Anterior cingulate cortex (tissue), 58 donors: ENCODE measurements at places on chromosomes 4 and X.
A peak's percentile ranks its signal among the peaks of the same experiment; 100 is the strongest.

DNA sequence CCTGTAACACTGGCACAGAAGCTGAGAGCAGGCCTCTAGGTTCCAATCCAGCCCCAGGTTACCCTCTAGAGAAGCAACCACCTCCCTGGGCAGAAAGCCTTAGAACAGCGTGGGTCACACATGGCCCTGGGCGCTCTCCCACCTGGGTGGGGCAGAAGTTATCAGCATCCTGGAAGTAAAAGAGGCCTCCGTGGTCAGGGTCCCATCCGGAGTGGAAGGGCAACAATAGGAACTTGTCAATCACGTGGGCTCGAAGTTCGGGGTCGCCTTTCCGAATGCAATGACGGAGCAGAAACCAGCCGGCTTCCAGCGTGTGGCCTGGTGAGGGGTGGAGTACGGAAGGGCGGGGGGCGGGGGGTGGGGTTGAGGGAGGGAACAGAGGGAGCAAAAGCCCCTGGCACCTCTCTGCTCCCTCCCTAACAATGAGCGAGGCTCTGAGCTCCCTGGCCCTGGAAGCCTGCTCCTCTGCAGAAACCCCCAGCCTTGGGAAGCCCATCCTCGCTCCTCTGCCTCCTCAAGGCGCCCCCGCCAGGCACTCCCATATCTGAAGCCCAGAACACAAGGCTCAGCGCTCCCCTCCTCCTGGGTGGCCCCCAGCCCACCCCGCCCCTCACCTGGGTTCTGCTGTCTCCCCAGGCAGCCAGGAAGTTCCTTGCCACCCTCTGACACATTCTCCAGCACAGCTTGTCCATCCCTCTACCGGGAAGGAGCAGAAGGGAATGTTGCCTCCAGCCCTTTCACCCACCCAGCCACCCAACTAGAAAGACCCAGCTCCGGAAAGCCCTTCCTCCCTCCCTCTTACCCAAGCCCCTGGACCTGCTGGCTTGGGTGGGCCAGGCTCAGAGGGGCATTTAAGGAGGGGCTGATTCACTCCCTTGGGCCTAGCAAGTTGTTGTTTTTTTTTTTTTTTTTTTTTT, 2.8 kb downstream of the RENBP start:
- DNase-seq: no peak

DNA sequence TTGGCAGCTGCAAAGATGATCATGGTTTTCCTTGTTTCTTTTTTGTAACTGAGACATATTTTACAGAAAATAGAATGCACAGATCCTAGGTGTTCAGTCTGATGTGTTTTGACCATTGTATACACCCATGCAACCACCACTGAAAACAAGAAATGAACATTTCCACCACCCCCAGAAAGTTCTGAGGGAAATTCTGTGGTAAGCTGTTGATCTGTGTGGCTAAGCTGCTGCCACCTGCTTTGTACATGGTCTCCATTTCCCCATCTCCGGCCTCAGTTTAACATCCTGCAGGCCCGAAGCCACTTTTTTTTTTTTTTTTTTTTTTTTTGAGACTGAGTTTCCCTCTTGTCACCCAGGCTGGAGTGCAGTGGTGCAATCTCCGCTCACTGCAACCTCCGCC, 65.3 kb downstream of the NYX start:
- DNase-seq: no peak

GRCh38 chrX:3748052-3748559, 34.7 kb upstream of the PRKX start:
- DNase-seq: no peak

DNA sequence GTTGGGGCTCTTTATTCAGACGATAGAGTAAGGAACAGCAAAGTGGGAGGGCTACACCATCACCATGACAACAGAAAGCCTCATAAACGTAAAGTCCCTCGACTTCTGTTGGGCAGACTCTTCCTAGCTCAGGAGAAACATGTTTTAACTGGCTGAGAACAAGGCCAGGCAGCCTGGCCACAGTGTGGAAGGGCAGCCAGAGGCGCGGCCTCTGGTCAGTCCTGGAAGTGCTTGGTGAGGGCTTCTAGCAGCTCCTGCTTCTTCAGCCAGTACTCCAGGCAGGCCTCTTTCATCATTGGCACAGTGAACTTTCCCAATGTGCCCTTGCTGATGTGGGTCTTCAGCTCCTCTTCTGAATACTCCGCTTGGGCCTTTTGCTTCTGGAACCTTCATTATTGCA, 690.9 kb downstream of the PCDH19 start:
- DNase-seq: no peak

- no peak for DNase-seq
Observed at GRCh38 chrX:41518127-41518840, 71.1 kb downstream of the NYX start.

DNA sequence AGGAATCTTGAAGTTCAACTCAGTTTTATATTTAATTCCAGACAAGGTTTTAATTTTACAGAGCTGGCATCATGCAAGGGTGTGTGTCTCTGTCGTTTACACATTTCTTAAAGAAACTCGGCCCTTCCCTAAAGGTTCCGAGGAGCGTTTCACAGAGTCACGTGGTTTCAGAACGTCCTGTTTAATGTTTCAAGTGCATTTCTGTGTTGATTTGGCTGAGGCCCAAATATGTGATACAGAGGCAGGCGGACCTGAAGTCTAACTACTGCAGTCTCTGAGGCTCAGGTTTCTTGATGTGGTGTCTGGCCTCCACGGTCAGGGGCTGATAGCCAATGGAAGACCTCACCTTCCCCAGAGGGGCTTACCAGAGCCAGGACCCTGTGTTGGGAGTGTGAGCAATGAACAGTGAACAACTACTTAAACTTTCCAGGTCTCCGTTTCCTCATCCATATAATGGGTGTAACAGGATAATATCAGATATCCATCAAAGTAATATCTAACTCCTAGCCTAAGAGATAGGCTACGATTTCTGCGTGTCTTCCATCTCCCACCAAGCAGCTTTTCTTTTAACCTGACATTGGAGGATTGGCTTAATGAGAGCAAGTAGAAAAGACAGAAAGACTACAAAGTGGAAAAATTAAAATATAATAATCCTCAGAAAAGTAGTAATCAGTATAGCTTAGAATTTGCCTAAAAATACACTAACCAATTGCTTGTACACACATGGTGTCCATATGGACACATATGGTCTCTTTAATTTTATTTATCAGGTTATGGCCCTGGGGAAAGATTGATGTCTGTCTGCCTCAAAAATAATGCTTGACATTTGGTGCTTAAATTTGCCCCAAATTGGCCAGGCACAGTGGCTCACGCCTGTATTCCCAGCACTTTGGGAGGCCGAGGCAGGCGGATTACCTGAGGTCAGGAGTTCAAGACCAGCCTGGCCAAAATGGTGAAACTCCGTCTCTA, 50.0 kb upstream of the TRIM2 start:
- DNase-seq: no peak

- peak; percentile 24 for DNase-seq
Observed at GRCh38 chrX:53440621-53441517, 6.7 kb upstream of the HSD17B10 start.

- DNase-seq: no peak
Observed at GRCh38 chr4:94298725-94299252, 43.8 kb downstream of the HPGDS start.

- no peak for DNase-seq
Observed at GRCh38 chrX:19535476-19535875, 20.2 kb upstream of the MAP3K15 start.

GRCh38 chrX:28888416-28888815, 301.2 kb downstream of the IL1RAPL1 start:
- DNase-seq: no peak

DNA sequence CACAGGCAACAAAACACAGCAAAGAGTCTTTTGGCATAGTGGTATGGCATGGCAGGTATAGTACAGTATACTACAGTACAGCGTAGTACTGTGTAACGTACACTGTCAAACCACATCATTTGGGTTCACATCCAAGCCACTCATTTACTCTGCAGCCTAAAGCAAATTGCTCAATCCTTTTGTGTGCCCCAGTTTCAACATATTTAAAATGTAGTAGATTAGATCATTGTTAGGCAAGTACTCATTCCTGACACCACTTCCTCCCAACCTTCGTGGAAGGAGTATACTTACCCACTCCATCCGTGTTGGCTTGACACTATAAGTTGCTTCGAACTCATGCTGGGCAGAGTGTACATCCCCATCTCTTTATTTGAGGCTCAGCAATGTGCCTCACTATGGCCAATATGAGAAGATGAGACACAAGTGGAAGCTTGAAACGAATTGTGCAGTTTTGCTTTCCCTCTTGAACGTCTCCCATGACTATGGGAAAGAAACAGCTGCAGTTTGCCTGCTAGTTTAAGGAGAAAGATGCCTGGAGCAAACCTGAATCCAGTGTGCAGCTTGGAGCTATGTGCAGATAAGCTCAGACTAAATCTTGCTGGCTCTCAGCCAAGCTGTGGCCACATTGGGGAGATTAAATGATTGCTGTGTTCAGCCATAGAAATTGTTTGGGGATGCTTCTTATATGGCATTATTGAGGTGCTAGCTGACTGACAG, 85.7 kb upstream of the TBL1X start:
- DNase-seq: no peak

DNA sequence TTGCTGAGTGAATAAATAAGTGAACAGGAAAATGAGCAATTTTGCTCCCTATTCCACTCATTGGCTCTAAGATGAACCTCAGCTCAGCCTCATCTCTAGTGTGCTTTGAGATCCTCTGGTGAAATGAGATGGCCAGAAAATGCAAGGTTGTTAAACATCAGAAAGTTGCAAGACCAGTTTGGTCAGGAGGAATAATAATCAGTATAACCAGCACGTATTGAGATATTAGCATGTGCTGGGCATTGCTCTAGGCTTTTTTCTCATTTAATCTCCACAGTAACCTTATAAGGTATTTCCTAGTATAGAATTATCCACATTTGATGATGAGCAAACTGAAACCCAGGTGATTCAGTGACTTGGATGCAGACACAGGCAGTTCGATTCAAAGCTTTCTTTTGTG, 110.5 kb upstream of the PAK3 start:
- DNase-seq: no peak

GRCh38 chrX:107562482-107562881, 65.8 kb upstream of the PRPS1 start:
- no peak for DNase-seq

DNA sequence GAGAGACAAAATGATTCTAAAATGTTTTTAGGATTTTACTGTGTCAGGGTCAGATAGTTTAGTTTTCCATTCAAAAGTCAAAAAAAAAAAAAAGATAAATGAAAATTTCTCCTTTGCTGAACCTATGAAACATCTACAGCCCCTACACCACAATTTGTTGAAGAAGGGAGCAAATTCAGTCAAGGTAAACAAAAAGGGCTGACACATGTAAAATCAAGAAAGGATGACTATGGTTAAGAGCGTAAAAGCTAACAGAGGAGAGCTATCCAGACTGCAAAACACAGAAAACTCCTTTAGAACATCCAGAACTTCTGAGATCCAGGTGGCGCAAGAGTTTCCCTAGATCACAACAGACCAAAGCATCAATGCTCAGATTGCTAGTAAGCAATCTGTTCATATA, 72.2 kb downstream of the RAB28 start:
- DNase-seq: no peak

- no peak for DNase-seq
Observed at GRCh38 chrX:153533091-153533490, 15.6 kb downstream of the ATP2B3 start.

GRCh38 chr4:140240237-140240636, 86.3 kb upstream of the MAML3 start:
- DNase-seq: no peak
